CD4-positive, alpha-beta T cell treated with Interferon gamma for 1 hour (primary cell): ENCODE measurements at places on chromosomes 4 and X.

DNA sequence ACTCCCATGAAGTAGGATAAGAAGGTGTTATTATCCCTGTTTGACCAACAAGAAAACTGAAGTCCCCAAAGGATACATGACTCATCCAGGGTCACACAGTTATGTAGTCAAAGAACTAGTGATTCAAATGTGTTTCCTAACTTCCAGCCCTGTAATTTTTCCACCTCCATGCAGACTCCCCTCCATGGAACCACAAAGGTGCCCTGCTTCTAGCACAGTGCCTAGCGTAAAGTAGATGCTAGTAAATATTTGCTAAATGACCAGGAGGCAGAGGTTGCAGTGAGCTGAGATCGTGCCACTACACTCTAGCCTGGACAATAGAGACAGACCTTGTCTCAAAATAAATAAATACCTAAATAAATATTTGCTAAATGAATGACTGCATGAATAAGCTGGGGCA lies 55.8 kb downstream of the FRMPD3 start:
- no peak for DNase-seq

- DNase-seq, result no peak
Observed at GRCh38 chr4:4358093-4358854, 28.6 kb upstream of the NSG1 start.

GRCh38 chr4:114512595-114513295 lies 85.9 kb upstream of the UGT8 start:
- DNase-seq, result no peak

GRCh38 chr4:73721909-73722308 lies 18.5 kb upstream of the CXCL8 start:
- no peak for DNase-seq

- no peak for DNase-seq
Observed at GRCh38 chr4:22739968-22740367, 47.2 kb downstream of the GBA3 start.

DNA sequence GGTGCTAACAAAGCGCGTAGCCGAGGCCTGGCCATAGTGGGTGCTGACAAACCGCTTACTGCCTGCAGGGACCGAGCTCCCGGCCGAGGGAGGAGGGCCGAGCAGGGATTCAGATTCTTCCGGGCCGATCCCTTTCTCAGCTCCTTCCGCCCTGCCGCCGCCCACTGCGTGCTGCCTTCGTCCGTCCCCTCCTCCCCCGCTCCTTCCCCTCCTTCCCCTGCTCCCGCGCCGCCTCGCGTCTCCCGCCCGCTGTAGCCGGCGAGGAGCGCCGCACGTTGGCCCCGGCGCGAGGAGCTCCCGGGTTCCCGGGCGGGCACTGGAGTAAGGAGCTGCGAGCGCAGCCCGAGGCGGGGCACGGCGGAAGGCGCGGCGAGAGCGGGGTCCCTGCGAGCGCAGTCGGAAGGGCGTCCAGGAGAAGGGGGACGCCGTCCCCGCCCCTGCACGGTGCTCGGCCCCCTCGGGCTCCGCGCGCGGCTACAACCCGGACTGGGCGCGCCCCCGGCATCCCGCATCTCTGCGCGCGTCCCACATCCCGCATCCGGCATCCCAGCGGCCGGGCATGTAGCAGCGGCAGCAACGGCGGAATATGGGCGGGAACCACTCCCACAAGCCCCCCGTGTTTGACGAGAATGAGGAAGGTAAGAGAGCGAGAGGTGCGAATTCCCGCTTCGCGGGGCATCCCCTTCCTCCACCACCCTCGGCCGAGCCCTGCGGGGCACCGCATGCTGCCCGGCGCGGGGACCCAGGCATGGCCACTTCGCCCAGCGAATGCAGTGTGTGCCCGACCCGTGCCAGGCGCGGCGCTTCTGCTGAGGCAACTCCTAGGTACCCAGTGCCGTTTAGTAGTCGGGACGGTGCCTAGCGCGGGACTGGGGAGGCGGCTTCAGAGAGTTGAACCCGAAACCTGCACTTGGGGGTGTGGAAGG lies at the start of gene STK32B:
TSS of gene STK32B (plus strand) at position 203 of the 926 bp plus-strand sequence.
- no peak for DNase-seq

DNA sequence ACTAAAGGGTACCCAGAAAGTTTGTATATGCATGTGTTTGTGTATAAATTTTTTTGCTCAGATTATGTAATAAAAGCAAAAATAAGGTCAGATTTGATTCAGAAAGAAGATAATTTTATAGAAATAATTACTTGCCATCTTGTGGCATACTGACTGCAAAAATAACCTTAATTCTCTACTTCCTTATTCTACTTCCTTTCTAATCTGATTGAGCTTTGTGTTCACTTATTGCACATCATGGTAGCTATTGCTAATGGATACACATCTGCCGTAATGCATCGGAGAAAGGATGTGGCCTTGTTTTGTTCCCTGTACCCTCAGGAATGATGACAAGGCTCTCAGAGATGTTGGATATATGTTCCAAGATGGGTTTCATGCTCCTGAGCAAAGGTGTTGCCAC lies 10.5 kb upstream of the GNPDA2 start:
- DNase-seq, result no peak

- DNase-seq, result no peak
Observed at GRCh38 chr4:180805101-180805500, 1438.1 kb upstream of the TENM3 start.

DNA sequence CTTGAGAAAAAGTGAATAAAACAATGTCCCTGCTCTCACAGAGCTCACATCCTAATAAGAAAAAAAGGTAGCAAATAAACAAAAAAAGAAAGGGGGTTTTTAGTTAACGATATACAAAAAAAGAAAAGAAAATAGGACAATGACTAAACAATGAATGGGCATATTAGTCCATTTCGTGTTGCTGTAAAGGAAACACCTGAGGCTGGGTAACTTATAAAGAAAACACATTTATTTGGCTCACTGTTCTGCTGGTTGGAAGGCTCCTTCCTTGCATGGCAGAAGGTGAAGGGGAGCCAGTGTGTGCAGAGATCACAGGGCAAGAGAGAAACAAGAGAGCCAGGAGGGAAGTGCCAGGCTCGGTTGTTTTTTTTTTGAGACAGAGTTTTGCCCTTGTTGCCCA lies 4.7 kb upstream of the KLF3 start:
- DNase-seq, result no peak

DNA sequence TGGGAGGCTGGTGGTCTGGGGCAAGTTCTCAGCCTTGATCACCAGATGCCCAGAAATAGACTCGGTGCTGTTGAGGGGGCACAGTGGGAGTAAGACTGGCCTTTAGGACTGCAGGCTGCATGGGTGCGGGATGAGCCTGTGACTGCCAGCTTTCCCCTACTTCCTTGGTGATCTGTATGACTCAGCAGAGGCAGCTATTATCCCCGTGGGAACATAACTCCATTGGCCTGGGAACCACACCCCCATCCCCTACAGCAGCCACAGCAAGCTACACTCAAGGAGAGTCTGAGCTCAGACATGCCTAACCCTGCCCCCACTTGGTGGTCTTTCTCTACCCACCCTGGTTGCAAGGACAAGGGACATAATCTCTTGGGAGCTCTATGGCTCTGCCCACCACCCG lies 20.6 kb downstream of the CLIC2 start:
- no peak for DNase-seq

- DNase-seq, result no peak
Observed at GRCh38 chr4:82756061-82756460, 42.5 kb downstream of the SCD5 start.

GRCh38 chrX:149799938-149800337 lies 18.2 kb downstream of the MAGEA9 start:
- DNase-seq, result no peak

GRCh38 chr4:73648478-73648877 lies 28.2 kb upstream of the RASSF6 start:
- no peak for DNase-seq
